ENCODE measurements at places on chromosomes 1 and 21.

DNA sequence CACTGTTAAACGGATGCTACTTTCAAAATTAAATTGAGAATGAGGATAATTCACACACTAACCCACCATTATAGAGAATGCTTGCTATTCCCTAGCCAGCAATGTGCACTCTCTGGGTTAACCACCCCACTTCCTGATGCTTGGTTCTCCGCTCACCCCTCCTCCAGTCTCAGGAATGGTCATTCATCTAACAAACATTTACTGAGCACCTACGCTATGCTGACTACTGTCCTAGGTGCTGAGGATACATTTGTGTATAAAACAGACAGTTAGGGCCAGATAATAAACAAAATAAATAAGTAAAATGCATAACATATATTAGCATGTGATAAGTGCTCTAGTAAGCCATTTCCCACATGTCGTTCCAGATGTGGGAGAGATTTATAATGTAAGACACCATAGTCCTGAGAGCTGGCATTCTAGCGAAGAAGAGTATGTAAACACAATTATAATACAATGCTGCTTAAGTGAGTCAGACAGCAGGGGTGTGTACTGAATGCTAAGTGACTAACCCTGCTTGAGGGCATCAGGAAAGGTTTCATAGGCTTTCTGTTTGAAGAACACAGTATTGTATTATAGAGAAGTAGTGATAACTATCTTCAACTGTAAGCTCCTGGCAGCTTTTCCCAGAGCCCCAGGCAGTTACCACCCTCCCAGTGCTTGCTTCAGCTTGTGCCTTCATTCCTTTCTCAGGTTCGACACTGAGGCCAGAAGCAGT lies 126.7 kb upstream of the CACHD1 start:
- no peak for DNase-seq

- no peak for DNase-seq
Measured at GRCh38 chr1:30518696-30519095, 204.7 kb downstream of the MATN1 start.

DNA sequence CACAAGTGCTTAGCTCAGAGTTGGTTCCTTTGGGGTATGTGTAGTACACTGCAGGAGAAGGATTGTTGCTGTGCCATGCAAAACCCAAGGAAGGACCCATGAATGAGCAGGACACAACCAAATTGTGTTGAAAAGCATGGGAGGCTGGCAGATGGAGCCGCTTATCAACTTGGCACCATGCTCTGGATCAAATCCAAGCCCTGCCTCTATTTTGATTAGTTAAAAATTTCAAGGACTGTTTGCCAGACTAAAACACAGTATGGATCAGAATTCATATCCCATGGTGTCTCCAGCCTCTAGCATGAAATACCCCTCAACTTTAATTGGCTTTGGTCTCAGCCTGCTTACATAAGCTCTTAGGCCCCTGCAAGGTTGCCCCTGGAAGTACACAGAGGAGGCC lies 27.8 kb downstream of the CCDC185 start:
- DNase-seq: peak; percentile 47

- no peak for DNase-seq
Measured at GRCh38 chr1:168683871-168684270, 45.1 kb downstream of the DPT start.

DNA sequence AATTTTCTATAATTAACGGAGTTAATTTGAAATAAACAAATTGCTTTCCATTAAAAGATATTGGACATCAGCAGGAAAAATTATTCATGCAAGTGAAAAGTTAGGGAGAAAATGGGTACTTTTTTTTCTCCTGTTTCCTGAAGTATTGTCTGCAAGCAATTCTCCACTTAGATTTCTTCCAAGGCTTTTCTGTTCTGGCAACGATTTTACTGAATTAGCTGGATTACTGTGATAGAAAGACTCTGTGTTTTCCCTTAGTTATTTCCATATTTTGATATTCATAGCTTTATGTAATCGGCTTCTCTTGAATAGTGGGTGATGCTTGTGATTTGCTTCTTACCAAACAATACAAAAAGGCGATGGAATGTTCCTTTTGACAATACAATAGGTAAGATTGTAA lies 1333.9 kb downstream of the AMY1C start:
- DNase-seq: no peak

DNA sequence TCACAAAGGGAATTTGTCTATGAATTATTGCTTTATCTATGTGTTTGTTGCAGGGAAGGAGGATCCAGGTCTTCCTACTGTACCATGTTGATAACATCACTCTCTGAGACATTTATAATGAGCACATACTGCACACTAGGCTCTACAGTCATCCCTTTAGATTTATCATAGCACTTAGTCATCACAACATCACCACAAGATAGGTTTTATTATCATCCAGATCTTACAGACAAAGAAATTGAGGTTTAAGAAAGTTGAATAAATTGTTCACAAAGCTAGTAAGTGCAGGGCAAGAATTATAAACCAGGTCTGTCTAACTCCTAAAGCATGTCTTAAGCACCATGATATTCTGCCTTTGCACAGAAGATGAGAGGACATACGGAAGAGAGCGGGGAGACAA lies 121.1 kb upstream of the ST6GALNAC5 start:
- DNase-seq: no peak

DNA sequence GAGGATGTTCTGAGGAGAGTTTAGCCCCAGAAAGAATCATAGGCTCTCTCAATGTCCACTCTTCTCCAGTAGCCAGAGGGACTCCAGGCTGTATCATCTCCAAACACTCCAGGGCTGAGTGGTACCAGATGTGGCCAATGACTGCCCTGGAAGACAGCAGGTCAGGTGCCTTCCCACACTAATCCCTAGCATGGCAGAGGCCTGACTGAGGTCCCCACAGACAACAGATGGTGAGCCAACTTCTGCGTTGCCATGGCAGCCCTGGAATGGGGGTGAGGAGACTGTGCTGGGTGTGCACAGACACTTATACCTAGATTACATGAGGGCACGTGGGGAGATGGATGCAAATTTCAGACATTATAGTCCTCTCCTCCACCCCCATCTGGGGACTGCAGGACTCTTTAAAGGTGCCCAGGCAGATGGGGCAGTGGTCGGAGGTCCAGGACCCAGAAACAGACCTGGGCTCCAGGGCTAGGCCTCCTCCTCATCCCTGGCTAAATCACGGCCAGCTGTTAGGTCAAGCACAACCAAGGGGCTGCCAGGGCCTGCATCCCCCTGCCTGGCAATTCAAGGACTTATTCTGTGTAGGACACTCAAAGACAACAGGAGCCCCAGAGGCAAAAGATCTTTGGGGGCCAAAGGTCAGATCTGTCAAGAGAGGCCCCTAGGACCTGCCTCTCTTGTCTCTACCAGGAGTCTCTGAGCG lies 42.9 kb downstream of the CAMK2N1 start:
- peak; percentile 26 for DNase-seq

DNA sequence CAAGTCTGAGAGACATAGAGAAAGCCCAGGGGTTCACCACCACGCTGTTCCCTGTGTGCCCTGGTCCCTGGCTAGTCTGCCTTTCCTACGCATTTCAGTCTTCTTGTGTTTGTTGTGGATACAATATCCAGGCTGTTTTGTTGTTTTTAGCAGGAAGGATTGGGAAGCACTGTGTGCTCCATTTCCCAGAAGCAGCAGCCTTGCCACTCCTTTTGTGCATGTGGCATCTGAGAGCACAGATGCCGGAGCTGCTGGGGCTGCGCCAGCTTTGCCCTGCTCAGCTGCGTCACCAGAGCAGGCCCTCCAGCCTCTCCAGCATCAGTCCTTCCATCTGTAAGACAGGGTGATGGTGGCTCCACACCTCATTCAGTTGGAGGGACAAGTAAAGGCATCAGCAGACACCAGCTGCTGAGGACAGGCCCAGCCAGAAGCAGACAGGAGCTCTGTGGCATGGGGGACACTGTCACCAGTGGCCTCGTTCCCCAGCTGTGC lies 94.4 kb upstream of the COL6A1 start:
- DNase-seq: no peak

DNA sequence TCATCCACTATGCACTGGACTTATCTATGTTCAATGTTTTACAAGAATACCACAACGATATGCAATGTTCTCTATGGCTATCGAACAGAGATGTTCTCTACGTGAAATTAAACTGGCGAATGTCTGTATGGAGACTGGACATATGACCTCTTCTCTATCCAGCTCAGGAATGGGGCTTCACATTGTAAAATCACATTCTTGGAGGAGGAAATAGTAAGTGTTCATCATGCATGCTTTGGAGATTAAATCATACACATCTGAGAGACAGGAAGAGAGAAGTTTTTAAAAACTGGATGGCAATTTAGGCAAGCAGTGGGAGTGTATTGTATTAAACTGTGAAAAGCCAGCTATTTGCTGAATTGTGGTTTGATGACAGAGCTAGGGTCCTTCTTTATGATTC lies 47.9 kb upstream of the RGL1 start:
- DNase-seq: no peak

DNA sequence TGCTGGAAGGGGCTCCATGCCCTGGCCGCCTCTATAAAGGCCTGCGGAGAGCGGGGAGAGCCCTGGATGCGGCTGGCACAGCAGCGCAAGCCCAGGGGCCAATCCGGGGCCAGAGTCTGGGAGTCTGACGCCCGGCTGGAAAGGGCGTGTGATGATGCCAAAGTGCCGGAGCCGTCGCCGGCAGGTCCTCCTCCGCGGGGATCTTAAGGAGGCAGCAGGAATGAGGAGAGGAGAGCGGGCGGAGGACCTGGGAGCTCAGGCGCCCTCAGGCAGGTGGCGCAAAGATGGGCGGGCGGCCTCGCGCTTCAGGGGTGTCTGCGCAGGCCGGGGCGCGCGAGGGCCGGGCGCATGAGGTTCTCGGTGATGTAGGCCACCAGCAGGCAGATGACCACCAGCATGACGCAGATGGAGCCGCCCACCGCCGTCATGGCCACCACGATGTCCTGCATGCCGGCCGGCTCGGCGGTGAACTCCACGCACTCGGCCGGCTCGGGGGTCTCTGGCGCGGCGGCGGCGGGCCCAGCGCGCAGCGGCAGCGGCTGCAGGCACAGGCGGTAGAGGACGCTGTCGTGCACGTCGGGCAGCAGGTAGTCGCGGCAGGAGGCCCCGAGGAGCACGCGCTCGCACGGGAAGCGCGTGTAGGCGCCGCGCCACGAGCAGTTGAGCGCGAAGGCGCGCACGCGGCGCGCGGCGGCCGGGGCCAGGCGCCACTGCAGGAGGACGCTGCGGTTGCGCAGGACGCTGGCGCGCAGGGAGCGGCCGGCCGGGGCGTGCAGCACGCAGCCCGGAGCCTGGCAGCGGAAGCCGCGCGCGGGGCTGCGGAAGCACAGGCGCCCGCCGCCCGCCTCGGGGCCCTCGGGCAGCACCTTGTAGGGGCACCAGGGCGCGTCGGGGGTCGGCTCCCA lies 653 bp downstream of the FNDC10 start:
- DNase-seq: no peak

- DNase-seq: no peak
Measured at GRCh38 chr1:163055531-163055930, 13.6 kb upstream of the RGS4 start.

- no peak for DNase-seq
Measured at GRCh38 chr21:31846690-31847089, 26.1 kb upstream of the HUNK start.

- DNase-seq: no peak
Measured at GRCh38 chr21:41970751-41971653, 17.2 kb upstream of the C2CD2 start.

DNA sequence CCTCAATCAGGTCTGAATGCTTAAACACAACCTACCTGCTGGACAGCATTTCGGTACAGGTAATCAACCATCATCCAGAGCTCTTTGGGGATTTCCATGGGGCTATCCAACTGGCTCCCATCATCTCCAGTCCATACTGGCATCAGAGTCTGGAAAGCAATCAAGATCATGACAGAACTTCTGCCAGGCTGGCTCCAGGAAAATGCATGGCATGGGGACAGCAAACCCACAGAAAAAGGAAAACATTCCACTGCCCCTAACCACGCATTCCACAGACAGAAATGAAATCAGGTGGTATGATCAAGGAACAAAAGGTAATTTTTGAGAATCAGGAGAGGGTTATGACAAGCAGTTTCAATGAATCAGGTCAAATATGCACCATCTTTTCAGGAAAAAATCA lies 9.1 kb upstream of the MTF1 start:
- DNase-seq: no peak

GRCh38 chr21:42991992-42992740 lies 17.8 kb downstream of the PKNOX1 start:
- no peak for DNase-seq

DNA sequence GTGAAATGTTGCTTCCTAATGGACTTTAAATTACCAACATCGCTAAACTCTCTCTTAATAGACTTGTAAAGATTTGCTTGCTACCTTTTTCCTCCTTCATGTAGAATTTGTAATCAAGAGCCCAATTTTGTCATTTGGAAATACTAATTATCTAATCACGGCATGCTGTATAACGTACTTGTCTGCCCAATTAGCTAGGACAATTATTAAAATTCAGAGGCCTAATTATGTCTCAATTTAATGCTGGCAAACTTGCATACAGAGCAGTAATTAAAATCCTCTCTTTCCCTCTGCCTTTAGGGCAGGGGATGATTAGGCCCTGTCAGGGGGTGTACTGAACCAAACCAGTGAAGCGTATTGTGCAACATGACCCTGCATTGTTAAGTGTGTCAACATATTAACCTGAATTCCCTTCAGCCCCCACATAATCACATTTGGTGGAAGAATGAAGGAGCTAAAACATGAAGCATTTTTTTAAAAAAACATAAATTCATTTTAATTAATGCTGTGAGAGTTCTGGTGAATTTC lies 137.4 kb upstream of the BARHL2 start:
- no peak for DNase-seq

DNA sequence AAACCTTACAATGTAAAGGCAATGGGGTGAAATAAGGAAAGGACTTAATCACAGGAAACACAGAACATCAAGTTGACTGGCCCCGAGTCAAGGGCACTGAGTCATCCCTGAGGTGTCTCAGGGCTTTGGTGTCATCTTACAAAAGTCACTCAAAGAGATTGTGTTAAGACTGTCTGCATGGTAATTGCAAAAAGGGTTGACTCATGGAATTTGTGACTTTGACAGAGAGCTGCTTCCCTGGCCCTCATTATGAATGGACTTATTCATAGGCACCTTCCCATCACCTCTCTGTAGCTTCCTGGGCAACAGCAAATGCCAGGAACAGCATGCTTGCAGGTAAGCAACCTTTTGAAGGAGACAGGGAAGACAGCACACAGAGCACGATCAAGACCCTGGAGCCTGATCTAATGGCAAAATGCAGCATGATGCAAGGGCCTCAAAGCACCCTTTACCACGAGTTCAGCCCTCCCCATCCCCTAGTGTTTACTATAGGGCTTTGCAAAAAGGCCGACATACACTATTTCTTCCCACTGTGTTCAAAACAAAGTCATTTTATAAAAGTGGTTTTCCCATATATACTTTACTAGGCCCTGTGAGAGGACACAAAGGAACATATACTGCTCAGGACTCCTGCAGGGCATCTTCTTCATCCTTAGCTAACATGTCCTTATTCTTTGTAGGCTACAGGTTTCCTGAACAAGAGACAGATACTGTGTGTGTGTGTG lies 17.1 kb downstream of the ZP4 start:
- DNase-seq: no peak

DNA sequence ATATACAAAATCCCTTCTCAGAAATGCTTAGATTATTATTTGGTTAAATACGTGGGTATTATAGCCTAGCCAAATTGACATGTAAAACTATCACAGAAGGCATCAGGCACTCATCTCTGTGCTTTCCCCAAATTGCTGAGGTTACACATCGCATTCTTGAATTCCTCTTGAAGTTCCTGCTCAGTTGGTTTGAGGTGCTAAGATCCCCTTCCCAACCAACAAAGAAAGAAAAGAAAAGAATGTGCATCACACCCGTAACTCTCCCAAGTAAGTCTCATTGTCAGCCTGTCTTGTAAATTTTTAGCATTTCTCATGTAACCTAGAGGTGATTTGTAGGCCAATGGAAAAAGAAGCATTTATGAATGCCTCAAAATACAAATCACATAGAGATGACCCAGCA lies 539.2 kb upstream of the PRMT6 start:
- DNase-seq: no peak
